H9 (cell line): ENCODE measurements at places on chromosomes 12 and 14.

DNA sequence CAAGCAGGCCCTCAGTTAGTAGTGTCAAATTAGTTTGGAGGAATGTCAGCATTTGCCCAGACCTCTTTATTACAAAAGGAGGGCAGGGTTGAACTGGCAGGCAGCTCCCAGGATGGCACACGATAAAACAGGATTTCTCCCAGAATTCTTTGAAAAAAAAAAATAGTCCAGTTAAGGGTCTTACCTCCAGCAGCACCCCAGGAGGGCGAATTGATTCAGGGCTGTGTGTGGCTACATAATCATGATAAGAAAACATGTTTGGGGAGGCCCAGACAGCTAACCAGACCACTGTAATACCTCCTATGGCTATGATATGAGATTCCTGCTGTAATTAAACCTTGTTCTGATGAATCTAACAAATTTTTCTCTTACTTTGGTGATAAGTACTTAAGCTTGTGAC is 38.8 kb upstream of the NT5DC3 start:
- DNase-seq: no peak

GRCh38 chr14:77926942-77927341 is 127.0 kb downstream of the ADCK1 start:
- DNase-seq: no peak

DNA sequence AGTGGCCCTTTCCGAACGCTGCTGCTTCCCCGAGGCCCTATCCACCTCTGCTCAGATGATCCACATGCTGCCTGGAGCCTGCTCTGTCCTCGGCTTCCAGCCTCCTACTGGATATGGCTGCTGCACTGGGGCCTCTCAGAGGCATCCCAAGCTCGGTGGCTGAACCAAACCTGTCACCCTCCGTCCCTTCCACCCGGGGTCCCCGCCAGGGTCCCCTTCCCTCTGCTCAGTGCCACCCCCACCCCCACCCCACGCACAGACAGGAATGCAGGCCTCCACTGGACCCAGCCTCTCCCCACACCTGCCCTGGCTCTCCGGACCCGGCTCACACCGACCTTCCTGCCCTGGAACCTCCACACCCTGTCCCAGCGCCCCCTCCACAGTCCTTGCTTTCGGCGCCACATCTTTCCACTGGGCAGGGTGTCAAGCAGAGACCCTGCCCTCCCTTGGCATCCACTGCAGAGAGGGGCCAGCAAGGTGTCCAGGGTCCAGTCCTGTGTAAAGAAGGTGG is 6.1 kb downstream of the CEP170B start:
- no peak for DNase-seq

DNA sequence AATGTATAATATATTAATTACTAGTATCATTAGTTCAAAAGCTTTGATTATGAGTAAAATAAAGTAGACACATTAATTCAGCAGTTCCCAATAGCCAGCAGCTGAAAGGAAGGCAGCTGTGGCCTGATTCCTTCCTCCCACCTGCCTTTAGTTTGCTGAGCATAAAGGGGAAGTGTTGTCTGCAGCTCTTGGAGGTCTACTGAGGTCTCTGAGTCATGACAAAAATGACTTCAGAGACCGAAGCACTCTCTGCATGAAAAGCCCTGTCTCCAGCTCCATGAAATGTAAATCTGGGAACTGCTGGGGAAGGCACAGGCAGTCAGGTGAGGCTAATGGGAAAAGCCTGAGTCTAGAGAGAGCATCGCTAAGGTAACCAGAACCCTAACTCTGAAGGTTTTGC is 165.4 kb downstream of the NRXN3 start:
- DNase-seq: no peak

- peak; percentile 28 for DNase-seq
Measured at GRCh38 chr14:73754911-73755360, 40.8 kb upstream of the PNMA1 start.

- DNase-seq: peak; percentile 51
Measured at GRCh38 chr14:60327447-60328331, 78.7 kb downstream of the PPM1A start.

GRCh38 chr12:43022838-43023237 is 433.3 kb upstream of the PRICKLE1 start:
- DNase-seq: no peak

DNA sequence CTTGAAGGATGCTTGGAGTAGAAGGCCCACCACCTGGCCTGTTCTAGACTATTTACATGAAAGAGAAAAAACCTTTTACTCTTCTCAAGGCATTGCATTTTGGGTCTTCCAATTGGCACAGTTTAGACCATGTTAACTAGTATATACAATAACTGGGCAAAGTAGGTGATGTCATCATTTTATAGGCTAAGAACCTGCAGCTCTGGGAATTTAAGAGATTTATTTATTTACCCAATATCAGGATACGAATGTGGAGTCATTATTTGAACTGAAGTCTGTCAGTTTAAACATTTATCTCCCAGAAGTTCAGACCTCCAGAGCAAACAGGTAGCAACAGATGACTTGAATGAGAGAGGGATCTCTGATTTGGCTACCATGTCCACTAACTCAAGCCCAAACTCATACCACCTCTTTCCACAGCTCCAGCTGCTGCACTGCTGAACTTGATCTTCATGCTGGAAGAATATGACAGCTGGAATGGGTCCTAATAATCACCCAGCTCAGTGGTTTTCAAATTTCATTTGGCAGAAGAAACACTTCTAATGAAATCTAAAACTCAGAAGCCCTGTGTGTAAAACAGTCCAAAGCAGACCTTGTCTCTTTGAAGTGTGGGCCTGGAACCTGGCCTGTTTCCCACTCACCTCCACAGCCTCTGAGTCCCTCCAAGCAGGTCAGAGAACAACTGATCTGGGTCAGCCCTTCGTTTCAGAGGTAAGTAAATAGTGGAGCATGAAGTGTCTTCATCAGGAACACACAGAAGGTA is 179.2 kb downstream of the EMP1 start:
- peak; percentile 15 for DNase-seq

DNA sequence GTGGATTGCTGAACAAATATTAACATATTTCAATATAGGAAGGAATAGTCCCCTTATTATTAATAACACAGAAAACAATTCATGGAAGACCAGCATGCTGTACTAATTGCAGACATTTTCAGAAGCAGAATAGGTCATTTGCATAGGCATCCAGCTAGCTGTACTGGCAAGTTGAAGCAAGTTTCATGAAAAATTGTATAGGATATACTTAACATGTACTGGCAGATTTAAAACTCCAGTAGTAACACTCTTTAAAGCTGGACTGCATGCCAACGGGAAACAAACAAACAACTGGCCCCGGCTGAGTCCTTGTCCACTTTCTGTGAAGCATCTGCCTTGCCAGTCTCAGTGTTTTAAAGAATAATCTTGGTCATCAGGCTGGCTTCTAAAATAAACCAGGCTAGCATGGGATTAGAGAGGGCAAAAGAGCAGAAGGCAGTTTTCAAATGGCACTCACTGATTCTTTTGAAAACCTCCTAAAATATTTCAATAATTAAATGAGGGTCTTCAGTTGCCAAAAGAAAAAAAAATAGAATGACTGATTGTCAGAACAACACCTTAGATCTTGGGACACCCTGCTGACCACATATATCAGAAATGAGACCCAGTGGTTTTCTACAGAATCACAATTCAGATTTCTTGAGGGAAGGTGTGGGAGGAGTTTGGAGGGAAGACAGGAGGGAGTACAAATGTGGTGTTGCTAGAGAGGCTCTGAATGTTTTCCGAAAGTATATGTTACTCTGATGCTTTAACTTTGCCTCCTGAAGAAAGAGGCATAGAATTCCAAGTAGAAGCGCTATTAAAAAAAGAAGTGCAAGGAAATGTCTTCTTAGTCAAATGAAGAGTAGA is 122.5 kb upstream of the KRAS start:
- no peak for DNase-seq

DNA sequence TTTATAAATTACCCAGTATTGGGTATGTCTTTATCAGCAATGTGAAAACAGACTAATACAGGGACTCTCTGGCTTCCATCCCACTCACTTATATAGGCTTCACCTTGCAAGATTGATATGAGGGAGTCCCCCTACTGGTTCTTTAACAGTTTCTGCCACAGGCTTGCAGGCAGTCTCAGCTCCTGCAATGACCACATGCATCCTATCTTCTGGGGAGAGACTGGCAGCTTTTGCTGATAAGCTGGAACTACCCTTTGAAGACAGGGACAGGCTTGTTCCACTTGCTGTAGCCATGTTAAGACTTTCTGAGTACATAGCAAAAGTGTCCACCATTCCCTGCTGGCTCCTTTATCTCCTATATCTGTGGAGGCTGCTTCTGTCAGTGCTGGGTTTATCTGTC is 531.7 kb upstream of the FLRT2 start:
- DNase-seq: no peak

- DNase-seq: peak; percentile 58
Measured at GRCh38 chr14:45891417-45892080, 638.5 kb upstream of the MIS18BP1 start.
